ENCODE measurements at places on chromosomes 5 and 9.

GRCh38 chr9:136088939-136089696 lies 6.0 kb downstream of the NACC2 start:
- DNase-seq: no peak

GRCh38 chr9:105168870-105169319 lies 75.6 kb upstream of the SLC44A1 start:
- no peak for DNase-seq

GRCh38 chr5:179954434-179954833 lies 46.7 kb upstream of the TBC1D9B start:
- no peak for DNase-seq

DNA sequence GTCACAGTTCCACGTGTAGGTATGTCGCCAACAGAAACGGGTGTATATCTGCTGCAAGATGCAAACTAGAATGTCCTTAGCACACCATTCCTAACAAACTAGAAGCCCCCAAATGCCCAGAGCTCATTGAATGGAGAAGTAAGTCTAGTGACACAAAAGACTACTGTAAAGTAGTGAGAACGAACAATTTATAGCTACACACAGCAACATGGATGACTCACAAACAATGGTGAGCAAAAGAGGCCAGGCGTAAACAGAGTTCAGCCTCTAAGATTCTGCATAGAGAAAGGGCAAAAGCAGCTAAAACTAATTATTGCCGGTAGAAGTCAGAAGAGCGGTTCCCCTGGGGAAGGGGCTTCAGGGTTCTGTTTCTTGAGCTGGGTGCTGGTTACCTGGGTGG lies 74.7 kb downstream of the AMBP start:
- DNase-seq: no peak

GRCh38 chr9:124482431-124483031 lies 24.7 kb downstream of the NR5A1 start:
- no peak for DNase-seq

- no peak for DNase-seq
Observed at GRCh38 chr5:110754181-110754580, 15.4 kb downstream of the SLC25A46 start.

DNA sequence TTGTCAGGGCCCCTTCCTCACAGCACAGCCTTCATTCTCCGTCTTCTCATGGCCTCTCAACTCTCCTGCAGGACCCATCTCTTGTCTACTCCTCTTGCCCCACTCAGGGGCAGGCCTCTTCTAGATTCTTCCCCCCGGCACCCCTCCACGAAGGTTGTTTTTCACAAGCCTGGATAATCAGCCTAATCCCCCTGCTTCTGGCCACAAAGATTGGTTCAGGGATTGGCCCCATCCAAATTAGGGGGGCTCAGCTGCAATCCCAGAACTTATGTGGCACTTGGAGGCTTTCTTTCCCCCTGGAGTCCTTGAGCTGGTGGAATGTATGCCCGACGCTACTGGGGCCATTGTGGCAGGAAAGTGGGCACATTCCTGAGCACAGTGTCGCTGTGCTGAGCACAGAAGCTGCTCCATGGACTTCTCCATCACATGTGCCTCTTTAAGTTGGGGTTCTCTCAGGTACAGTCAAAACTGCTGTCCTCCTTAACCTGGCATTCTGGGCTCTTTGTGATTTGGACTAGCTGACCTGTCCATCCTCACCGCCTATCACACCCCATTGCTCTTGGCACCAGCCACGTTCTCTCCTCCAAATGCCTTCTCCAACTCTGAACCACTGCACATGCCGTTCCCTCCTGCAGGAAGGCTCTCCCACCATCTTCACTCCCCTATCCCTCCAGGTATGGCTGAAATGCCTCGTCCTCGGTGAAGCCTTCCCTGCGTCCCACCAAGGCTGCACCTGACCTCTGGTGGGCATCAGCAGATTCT lies 66.8 kb upstream of the RNF130 start:
- DNase-seq: no peak

DNA sequence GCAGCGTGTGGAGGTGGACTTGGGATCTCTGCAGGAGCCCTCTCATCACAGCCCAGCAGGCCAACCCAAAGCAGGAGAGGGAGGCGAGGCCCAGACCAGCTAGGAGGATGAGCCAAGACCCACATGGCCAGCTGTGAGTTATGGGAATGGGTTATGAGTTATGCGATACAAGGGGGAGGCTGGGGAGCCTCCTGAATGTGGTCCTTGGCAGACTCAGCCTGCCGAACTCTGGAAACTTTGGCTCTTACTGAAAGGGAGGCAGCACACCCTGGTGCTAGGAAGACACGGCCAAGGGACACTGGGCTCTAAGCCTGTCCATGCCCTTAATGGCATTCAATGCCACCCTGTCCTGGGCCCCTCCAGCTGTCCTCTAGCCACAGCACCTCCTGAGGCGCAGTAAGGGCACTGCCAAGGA lies 7.7 kb upstream of the VAV2 start:
- DNase-seq: no peak

- DNase-seq: peak; percentile 26
Observed at GRCh38 chr5:82793808-82794419, 283.3 kb downstream of the TMEM167A start.

DNA sequence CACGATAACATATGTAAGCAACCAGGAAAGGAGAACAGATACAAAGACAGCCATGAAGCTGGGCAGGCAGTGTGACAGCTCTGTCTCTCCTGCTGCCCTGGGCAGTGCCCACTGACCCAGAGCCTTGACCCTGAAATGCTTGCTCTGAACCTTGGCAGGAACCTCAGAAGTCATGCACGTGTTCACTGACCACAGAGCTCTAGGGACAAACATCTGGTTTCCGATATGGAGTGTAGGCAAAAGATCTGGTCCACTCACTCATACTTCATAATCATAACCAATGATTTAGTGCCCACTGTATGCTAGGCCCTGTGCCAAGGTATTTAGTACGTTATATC lies 102.6 kb downstream of the FSTL4 start:
- DNase-seq: no peak

GRCh38 chr5:113027015-113027414 lies 50.4 kb downstream of the DCP2 start:
- DNase-seq: no peak

Data from HCT116 (cell line).